ENCODE measurements at places on chromosomes 2 and 18.

DNA sequence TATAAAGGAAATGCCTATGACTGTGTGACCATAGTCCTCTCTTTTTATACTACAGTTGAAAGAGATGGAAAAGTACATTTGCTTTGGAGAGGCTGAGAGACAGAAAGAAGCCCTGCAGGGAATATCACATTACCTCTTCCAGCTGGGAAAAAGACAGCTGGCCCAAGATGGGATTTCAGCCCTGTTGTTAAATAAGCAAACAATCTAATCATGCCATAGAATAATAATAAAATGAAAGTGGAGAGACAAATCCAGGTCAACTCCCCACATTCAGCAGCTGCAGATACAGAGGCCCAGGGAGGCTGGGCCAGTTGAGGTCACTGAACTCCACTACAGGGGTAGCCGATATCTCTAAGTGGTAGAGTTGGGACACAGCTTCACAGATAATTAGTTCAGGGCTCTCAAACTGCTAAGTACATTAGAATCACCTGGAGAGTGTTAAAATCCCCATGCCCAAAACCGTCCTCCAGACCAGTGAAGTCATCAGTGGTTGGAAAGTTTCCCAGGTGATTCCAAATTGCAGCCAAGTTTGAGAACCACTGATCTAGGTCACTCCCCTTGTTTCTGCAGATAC is 81.9 kb downstream of the MOGAT1 start:
- DNase-seq, result peak; percentile 40

DNA sequence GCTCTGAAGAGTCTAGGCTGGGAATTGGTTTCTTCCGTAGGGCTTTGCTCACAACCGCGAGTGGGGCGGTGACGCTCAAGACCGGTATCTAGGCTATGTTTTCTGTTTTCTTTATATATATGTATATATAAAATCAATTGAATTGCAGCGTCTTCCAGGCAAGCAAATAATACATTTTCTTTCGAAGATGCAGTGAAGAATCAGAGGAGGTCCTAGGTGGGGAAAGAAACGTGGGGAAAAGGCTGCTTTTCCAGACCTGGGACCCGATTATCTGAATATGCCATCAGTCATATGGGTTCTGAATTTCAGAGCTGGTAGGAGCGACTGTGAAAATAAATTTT is 714 bp upstream of the SCN9A start:
- DNase-seq, result no peak

- no peak for DNase-seq
These were observed 306.2 kb upstream of the ZEB2 start for GRCh38 chr2:144826105-144826504.

DNA sequence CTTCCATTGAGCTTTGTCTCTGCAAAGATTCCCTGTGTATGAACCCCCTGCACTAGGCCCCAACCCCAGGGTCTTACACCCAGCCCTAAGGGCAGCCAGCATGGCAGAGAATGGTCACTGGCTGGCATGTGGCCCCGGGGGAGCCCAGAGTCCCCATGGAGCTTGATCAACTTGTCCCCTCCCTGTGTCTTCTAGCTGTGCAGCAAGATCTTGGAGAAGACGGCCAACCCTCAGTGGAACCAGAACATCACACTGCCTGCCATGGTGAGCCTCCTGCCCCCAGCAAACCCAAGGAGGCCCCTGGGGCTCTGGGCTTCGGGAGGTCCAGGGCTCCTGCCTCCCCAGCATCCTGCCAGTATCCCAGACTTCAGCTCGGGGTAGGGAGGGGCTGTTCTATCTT is 81.5 kb downstream of the DYSF start:
- no peak for DNase-seq

DNA sequence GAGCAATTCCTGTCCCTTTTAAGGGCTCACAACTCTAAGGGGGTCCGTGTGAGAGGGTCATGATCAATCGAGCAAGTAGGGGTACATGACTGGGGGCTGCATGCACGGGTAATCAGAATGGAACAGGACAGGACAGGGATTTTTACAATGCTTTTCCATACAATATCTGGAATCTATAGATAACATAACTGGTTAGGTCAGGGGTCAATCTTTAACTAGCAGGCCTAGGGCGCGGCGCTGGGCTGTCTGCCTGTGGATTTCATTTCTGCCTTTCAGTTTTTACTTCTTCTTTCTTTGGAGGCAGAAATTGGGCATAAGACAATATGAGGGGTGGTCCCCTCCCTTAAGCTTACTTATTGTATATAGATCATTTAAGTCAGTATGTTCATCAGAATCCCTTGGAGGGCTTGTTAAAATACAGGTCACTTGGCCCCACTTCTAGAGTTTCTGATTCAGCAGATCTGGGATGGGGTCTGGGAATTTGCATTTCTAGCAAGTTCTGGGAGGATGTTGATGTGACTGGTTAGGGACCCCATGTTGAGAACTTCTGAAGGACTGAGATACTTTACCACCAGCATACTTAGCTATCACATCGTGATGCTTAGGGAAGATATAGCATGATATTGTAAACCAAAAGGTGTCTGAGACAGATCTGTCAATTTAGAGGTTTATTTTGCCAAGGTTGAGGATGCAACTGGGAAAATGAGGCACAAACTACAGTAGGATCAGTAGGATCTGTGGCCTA is 2.8 kb upstream of the INPP4A start:
- DNase-seq, result no peak

DNA sequence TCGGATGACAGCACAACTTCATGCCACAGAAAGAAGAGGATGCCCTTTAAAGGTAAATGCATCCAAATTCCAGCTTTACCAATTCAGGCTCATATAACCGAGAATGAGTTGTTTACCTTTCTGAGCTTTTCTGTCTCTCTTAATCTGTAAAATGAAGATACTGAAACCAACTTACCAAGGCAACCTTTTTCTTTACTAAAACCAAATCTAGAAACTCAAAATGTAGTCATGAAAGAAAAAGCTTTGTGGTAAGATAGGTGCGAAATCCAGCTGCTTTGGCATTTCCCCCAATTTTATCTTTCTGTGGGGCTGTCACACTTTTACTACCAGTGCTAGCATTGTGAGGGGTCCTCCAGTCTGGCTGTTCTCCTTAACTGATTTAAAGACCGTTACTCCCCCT is 240.4 kb downstream of the IKZF2 start:
- DNase-seq, result no peak

DNA sequence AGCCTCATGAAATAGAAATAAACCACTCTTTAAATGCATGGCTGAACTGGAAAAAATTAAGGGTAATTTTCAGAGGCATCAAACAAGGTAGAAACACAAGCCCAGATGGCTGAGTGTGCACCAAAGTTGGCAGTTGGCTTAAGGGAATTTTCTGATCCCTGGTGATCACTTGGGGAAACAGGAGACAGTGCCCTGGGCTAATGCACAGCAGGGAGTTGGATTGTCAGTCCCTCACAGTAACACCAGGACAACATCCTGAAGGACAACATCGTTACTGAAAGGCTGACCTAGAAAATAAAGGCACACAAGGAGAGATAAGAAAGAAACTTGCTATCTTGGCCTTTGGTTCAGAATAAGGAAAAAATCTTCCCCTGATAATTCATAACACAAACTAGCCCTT is 417.0 kb downstream of the SLC4A3 start:
- no peak for DNase-seq

GRCh38 chr2:188629753-188630527 is 338.3 kb downstream of the GULP1 start:
- DNase-seq, result no peak

- DNase-seq, result no peak
These were observed 204.2 kb downstream of the TMEM247 start for GRCh38 chr2:46683541-46683940.

DNA sequence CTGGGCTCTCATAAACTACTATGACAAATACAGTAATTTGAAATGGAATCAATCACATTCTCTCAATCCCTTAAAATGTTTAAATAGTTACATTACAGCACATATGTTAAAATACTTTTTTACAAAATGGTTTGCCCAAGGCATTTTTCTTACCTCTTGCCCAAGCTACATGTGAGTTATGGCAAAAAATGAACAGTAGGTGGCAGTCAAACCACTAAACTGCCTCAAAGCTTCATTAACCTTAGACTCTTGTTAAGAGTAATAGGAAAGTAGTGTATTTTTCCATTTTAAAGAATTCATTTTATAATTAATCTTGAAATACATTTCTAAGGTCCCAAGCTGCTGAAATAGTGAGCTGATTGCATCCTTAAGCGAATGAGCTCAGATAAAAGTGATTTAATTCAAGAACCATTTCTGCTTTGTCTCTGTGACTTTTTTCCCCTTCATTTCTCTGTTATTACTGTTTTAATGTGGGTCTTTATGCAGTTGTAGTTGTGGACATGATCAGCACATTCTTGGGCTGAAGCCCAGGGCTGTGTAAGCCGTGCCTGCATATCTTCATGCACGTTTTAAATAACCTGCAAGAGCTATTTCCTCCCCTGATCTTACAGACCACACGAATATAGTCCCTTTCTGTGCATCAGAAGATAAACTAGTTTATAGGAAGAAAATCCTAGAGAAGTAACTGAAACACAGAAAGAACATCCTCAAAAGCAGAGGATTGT is 311.8 kb downstream of the LNPK start:
- peak; percentile 45 for DNase-seq

DNA sequence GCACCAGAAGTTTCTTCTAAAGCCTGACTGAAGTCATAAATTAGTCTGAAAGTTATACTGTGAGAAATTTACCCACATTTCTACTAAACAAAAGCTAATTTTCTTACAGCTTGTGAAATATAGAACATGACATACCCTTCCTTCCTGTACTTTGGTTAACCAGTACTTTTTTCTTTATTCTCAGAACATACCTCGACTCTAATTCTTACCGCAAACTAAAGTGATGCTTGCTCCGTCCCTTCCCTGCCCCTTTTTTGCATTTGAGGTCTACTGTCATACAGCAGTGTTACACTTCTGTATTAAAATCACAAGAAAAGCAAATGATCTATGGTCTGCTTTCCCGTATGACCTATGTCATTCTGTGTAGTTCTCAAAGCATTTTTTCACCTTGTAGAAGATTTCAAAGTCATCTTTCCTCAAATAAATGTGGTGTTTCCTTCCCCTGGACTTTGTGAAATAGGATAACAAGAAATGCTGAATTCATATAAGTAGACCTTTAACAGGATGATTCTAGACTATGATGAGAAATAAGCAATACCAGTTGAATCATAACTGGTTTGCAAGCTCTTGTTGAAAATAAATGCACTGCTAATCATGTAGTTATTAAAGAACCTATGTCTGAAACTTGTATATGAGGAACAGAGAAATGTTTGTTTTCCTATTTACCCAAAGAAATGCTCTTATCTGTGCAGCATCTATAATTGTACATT is 30.4 kb downstream of the CYTIP start:
- DNase-seq, result no peak

DNA sequence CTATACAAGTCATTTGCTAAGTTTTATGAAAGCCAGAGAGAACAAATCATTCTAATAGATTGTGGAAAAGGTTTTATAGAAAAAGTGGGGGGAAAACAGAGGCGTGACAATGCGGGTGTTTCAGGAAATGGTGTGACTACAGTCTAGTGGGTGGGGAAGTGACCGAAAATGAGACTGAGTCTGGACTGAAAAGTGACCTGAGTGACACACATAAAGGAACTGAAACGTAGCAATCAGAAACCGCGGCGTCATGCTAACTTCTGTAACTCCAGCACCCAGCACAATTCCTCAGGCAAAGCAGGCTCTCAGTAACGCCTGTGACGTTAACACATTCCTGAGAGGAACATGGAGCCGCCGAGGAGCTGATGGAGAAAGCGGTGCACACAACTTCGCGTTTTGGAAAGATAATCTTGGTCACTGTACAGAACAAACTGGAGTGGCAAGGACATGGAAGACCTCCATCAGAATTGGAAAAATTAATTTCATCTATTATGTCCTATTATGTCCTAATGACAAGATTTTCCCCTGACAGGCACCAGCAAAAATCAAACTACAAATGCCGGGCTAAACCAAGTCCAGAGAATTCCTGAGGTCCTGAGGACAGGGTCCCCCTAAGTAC is 1.4 kb upstream of the CD226 start:
- DNase-seq, result no peak

GRCh38 chr2:62071126-62071598 is 124.8 kb upstream of the B3GNT2 start:
- no peak for DNase-seq

GRCh38 chr18:61761875-61762274 is 130.9 kb downstream of the RNF152 start:
- DNase-seq, result no peak

- DNase-seq, result no peak
These were observed 14.9 kb downstream of the ATAD2B start for GRCh38 chr2:23912054-23912453.

DNA sequence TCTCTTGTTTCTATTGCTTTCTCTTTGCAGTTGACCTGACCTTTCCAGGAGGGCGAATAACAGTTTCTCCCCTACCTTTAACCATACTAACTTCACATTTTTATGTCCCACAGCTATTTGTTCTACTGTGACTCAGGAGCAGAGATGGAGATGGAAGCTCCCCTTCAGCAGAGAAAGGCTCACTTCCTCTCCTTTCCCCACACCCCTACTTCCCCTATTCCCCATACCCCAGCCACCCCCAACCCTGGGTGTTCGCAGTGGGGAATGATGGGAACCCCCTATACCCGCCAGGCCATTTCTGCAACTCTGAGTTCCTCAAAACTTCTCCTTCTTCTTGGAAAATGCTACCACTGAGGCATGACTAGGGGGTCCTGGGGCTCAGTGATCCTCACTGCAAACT is 285.4 kb upstream of the MGAT5 start:
- no peak for DNase-seq

GRCh38 chr2:155054712-155055111 is 356.2 kb downstream of the KCNJ3 start:
- no peak for DNase-seq

GRCh38 chr2:162125138-162125537 is 26.9 kb downstream of the GCG start:
- DNase-seq, result no peak
